Amniotic epithelial cell (primary cell): ENCODE measurements at places on chromosomes 5 and 9.

DNA sequence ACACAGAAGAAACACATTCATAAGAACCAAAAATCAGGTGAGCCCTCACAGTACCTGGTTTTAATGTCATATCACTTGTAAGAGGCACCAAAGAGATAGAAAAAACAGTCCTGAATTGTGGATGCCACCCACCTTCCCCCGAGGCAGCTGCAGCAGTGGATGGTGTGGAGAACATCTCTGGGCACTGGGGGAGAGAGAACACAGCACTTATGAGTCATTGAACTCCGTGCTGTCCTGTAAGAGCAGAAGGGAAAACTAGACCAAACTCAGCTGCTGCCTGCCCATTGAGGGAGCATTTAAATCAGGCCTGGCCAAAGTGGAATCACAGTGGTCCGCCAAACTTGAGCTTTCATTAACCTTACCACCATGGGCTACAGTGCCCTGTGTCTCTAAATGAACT lies 296.2 kb downstream of the SPATA31D1 start:
- no peak for DNase-seq

- DNase-seq, result peak; percentile 84
Observed at GRCh38 chr9:94127806-94128205, 43.5 kb downstream of the PTPDC1 start.

- DNase-seq, result no peak
Observed at GRCh38 chr5:160271396-160271795, 41.0 kb downstream of the CCNJL start.

- no peak for DNase-seq
Observed at GRCh38 chr5:133081036-133081435, 29.2 kb downstream of the HSPA4 start.

- no peak for DNase-seq
Observed at GRCh38 chr9:90365666-90366065, 277.0 kb downstream of the DIRAS2 start.

DNA sequence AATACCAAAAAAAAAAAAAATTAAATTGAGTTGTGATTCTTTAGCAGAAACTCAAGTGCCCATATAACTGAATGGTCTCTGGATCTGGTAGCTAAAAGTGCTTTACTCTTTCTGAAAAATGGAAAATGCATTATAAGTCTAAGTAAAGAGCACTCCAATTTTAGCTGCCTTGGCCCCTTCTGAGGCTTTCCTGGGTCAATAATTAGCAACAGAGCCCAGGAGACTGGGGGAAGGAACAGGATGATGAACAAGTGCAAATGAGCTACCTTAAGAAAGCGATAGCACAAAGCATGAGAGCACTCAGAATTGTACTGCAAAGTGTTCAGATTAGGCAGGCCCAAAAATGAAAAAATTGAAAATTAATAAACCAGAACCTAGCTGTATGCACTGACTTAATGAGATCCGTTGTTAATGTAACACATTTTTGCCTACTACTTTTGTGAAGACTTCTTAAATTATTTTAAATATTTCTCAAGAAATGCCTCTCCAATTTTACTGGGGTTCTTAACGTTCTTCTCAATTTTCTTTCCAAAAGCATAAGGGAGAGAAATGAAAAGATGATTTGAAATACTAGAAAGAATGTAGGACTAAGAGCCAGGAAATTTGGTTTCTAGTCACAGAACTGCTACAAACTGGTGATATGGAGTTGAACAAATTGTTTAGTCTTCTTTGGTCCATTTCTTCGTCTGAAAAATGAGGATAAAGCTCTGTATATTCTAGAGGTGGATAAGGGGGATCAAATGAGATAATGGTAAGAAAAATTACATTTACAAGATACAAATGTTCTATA lies 566.1 kb downstream of the PDE4D start:
- no peak for DNase-seq

DNA sequence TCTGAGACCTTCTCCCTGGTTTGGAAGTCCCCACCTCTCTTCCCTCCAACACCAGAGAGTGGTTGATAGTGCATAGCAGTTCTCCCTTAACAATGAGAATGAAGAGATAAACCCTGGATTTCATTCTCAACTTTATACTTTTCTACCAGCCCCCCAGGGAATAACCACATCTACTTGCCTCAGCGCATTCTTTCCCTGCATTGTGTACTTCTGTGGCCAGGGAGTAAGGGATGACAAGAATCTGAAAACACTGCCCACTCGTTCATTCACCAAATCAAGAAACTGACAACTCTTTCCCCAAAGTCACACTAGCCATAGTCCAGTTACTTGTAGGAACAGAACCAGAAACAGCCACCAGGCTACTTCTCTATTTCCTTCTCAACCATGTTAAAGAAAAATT lies 46.0 kb upstream of the SPIN1 start:
- peak; percentile 49 for DNase-seq

DNA sequence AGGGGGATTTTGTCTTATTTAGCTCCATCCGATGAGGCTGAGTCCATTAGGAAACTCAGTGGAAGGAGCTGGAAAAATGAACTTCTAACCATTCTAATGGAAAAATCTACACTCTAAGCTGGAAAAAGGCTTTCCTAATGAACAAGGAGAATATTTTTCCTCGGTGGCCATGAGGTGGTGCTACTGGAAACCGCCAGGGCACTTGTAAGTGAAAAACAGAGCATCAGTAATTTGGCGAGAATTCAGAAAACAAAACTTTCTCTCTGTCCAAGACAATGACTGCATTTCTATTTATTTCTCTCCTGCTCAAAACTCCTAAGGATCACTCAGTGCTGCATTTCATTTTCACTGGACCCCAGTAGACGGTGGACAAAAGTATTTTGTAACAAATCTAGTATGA lies 237.6 kb downstream of the TENT4A start:
- DNase-seq, result no peak
